ENCODE measurements at places on chromosomes 7 and 10. TPM values are rescaled to one million over a fixed set of nuclear protein-coding genes. Genes with fewer than 3 reads are reported as not detected.

The MEIG1 gene
- total RNA-seq, result 1.2 TPM

The WDR86 gene
- 2.9 TPM for total RNA-seq

GRCh38 chr10:34655286-34656170 lies 159.6 kb downstream of the PARD3 start:
- peak; percentile 82 for DNase-seq

DNA sequence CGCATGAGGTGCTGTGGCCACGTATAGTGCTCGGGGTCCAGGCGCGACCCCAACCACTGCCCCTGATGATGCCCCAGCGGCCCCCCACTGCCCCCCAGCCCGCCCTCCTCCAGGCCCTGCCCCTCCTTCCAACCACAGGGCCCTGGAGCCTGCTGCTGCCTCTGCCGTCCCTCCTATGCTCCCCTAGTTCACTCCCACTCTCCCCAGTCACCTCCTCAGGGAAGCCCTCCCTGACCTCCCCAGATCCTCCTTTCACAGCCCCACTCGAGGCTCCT lies 93.8 kb downstream of the UNCX start:
- no peak for DNase-seq

GRCh38 chr7:66363635-66364034 lies 158.5 kb downstream of the TPST1 start:
- DNase-seq, result peak; percentile 28

DNA sequence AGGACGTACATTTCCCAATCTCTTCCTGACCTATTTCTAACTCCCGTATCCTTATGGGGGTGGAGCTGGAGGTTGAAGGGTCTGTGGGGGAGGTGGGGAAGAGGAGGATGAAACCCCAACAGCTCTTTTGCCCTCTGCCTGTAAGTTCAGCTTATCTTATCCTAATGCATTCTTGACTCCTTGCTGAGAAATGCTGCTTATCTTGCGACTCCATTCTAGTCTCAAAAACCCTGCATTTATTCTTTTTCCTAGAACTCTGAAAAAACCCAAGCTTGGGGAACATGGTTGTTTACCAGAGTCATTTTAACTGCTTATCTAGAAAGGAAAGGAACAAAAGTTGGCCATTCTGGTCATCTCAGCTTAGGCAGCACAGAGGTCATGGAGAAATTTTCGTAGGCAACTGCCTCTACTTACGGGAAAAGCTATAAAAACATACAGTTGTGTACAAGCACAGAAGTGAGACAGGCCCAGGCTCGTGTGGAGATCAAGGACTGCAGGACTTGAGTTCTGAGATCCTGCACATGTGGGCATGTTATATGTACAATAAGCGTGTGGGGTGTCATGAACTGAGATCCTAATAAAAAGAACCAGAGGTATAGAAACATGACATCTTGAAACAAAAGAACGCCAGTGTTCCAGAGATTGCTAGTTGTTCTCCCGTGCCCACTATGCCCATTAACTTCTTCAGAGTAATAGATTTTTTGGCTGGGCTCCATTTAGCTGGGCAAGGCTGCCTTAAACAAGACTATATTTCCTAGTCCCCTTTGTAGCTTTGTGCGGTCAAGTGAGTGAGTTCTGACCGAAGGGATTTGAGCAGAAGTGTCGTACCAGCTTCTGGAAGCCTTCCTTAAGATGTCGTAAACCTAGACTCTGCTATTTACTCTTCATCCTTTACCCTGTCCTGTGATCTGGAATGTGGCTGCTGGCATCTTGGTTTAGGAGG lies 9.6 kb downstream of the INMT start:
- no peak for DNase-seq

All from lung (tissue), 17 donors.